ENCODE measurements at places on chromosomes 2 and 18.

GRCh38 chr2:106885971-106886915 is at the start of gene ST6GAL2:
Gene ST6GAL2, minus strand, starts transcription at chr2:106886167. Its CDS starts 42,190 bp downstream, at chr2:106843977.
- peak; percentile 16 for DNase-seq

- no peak for DNase-seq
Measured at GRCh38 chr18:35610089-35610488, 28.5 kb downstream of the GALNT1 start.

DNA sequence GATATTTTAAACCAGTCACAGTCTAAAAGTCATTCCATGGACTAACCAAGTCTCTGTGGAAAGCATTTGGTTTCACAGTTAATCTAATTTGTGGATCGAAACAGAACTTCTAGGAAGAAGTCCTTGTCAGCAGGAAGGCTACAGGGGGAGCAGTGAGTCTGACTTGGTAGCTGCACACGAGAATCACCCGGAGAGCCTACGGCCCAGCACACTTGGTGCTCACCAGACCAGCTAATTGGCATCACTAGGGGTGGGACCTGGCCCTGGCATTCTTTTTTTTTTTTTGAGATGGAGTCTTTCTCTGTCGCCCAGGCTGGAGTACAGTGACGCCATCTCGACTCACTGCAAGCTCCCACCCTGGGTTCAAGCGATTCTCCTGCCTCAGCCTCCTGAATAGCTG is 97.7 kb downstream of the ZNF532 start:
- DNase-seq = no peak

DNA sequence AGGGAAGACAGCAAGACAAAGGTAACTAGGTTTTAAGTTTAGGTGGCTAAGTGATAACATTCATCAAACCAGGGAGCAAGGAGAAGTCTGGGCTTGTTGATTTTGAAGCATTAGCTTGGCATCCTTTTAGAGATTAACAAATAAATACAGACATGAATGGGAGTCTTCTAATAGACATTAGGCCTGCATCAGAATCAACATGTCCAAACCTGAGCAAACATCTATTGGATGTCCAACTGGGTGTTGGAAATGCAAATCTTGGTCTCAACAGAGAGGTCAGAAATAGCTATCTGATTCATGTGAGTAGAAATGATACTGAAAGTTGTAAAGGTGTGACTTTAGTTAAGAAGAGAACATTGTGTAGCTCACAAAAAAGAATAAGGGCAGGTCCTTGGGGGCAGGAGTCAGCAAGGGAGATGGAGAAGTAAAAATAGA is 85.5 kb upstream of the RND3 start:
- DNase-seq = no peak

GRCh38 chr2:190105554-190105953 is 43.0 kb upstream of the MSTN start:
- no peak for DNase-seq

DNA sequence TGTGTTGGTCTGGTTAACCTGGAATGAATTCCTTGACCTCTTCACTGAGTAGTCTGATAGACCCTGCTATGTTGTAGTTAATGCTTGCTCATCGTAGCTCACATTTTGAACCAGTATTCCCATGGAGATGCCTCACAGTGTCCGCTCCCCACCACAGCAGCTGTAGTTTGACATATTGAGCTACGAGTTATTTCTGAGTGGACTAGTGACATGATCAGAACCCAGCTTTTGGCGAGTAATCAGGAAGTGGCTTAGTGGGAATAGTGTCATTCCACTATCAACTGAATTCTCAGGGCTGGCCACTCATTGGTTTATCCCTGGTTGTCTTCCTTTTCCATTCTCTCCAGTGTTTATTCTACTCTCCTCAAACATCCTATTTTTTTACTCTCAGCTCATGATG is 102.7 kb downstream of the MYO1B start:
- DNase-seq = no peak

DNA sequence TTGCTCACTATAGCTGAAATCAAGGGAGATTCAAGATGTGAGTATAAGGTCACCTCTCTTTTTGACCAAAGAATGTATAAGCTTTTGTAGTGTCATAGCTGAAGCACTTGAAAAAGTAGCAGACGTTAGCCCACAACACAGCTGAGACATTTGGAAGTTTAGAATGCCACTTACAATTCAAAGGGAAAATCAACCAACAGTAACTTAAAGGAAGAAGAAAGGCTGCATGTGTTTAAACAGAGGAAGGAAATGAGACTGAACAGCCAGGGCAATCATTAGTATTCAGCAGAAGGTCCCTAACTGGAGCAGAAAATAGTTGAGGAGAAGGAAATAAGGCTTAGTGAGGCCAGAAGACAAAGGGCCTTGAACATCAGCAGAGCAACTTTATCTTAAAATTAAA is 23.5 kb upstream of the SCG2 start:
- no peak for DNase-seq

GRCh38 chr18:49076654-49077166 is 125.9 kb upstream of the SMAD7 start:
- DNase-seq = no peak

DNA sequence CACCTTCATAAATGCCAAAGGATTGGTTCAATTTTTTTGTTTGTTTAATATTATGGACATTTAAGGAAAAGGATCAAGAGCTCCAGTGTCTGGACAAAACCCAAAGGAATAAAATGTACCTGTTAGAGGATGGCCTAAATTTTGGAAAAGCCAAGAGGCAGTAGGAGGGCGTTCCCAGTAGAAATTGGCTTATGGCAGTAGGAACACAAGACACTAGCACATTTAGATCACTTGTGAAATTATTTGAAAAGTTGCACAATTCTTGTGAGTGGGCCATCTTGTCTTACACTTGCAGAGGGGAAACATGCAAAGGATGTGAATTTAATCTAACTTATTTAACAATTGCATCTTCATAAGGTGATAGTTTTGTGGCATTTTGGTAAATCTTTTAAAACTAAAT is 3.2 kb downstream of the BZW1 start:
- peak; percentile 25 for DNase-seq

DNA sequence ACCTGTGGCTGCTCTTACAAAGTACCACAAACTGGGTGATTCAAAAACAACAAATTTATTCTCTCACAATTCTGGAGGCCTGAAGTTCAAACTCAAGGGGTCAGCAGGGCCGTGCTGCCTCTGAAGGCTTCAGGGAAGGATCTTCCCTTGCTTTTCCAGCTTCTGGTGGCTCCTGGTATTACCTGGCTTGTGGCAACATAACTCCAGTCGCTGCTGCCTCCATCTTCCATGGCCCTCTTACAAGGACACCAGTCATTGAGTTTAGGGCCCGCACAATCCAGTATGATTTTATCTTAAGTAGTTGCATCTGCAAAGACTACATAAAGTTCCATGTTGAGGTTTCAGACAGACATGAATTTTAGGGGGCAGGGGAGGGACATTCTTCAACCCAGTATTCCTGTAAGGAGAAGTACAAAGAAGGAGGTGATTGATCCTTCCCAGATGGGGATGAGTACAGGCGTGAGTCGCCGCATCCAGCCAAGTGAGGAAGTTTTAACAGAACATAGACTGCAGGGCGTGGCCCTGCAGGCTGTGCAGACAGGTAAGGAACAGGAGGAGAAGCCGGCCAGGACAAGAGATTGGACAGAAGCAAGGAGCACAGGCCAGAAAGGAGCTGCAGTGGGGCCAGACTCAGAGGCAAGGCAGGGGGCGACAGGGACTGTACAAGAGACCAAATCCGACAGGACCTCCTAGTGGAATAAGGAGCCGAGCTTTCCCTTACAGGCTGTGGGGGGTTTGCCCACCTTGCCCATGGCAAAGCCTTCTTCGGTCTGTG is 44.4 kb upstream of the BZW1 start:
- DNase-seq = no peak

- DNase-seq = no peak
Measured at GRCh38 chr2:10052216-10052615, 8.9 kb downstream of the KLF11 start.

DNA sequence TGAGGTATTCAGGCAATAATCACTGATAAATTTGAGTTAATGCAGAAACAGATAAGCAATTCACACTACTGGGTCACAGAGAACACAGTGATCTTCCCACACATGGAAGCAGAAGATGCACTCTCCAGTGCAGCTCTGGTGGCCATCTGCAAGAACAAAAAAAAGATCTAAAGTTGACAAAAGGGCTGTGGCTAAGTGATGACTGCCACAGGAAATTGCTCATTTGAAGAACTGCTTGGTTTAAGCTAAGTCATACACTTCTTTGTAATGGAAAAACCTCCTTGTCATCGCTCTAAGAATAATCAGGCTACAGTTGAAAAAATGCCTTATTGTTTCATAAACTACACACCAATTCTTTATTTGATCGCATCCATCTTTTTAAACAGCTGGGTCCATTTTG is 115.1 kb downstream of the DTNB start:
- no peak for DNase-seq

DNA sequence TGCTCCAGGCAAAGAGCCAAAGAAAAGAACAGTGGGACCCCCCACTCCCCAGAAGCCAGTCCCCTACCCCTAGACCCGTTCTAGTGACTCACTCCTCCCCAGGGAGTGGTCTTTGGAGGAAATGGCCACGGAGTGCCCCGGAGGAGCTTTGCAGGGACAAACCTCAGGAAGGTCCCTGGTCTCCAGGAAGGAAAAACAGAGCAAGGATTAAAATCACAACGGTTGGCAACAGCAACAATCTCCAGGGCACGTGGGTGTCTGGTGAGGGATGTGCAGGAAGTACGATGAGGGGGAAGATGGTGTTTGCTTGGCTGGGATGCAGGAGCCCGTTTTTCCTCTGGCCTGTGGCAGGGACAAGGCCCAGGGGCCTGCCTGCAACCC is 135.0 kb downstream of the SMAD2 start:
- DNase-seq = no peak

DNA sequence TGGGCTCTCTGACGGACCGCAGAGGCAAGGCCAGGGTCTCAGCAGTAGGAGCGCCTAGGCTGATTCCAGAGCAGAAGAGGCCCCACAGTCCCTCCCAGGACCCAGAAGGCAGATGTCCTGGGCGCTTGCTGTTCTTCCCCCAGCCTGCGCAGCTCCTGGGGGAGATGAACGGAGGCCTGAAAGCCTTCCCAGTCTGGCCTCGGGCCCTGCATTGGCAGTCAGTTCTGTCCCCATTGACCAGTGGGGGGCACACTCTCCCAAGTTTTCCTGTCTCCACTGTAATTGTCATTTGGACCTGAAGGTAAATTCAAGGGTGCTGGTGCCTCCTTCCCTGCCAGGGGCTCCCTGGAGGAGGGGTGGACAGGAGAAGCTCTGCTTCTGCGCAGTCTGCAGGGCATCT is 345.7 kb downstream of the CYP26B1 start:
- peak; percentile 21 for DNase-seq

GRCh38 chr18:31978616-31979015 is 35.7 kb upstream of the TRAPPC8 start:
- no peak for DNase-seq

- no peak for DNase-seq
Measured at GRCh38 chr18:42268798-42269197, 313.8 kb downstream of the PIK3C3 start.

- DNase-seq = no peak
Measured at GRCh38 chr2:209872675-209873074, 101.0 kb downstream of the UNC80 start.

DNA sequence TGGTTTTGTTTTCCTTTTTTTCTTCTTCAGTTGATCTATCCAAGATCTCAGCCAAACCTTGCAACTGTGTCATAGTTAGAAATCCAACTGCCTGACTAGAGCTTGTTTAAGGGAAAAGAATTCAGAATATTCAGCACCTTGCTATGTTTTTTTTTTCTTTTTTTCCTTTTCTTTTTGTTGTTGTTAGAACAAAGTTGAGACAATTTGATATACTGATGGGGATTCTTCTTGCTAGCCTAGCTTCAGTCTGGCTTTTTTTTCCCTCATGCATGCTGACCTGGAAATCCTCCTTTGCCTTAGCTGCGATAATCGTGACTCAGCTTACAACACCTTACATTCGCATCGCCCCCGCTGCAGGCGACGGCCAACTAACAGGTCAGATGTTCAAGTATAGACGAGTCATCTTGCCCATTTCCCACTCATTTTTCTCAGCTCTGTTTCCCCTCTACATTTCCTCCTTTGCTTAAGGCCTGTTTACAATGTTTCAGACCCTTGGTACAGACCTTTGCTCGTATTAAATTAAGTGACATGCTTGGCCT is 487.2 kb upstream of the RAB12 start:
- peak; percentile 90 for DNase-seq
